ENCODE measurements at places on chromosomes 7 and 10. TPM values are rescaled to one million over a fixed set of nuclear protein-coding genes. Genes with fewer than 3 reads are reported as not detected.

TSPAN33 gene
- 7.2 TPM for polyA plus RNA-seq

ACHE gene
- not detected for polyA plus RNA-seq

RHOBTB1 gene
- polyA plus RNA-seq: 0.62 TPM

ECHDC3 gene
- 10.6 TPM for polyA plus RNA-seq

RABGEF1 gene
- polyA plus RNA-seq: 17.1 TPM

ACADSB gene
- 1.5 TPM for polyA plus RNA-seq

LRRC18 gene
- polyA plus RNA-seq: not detected

GDF2 gene
- not detected for polyA plus RNA-seq

TFR2 gene
- 0.79 TPM for polyA plus RNA-seq

FAM241B gene
- polyA plus RNA-seq: not detected

TMEM140 gene
- polyA plus RNA-seq: 10.6 TPM

ANKRD1 gene
- not detected for polyA plus RNA-seq

NPM3 gene
- 8.1 TPM for polyA plus RNA-seq

FOXI2 gene
- polyA plus RNA-seq: not detected

ZNF800 gene
- polyA plus RNA-seq: 8.1 TPM

ERVW-1 gene
- polyA plus RNA-seq: not detected

MNX1 gene
- polyA plus RNA-seq: not detected

COL13A1 gene
- not detected for polyA plus RNA-seq

Measured in CD14-positive monocyte (primary cell).